ENCODE measurements at places on chromosomes 2 and 18.
A peak's percentile ranks its signal among the peaks of the same experiment; 100 is the strongest.

DNA sequence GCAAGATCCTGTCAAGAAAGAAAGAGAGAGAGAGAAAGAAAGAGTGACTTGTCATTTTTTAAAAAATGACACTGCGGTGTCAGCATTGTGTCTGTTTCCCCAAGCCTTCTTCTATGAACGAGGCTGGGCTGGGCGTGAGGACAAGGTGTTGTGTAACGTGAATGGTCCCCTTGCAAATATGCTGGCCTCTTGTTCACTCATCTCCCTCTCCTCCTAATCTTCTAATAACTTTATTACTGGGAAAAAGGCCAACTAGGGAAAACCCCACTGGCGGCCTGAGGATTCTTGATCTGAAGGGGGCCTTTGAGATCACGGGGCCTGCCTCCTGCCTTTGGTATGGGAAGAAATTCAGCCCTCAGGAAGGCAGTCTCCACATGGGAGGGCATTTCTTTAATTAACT is 163.1 kb downstream of the MIB1 start:
- no peak for DNase-seq

- DNase-seq = no peak
Observed at GRCh38 chr18:79682894-79683625, 3.5 kb downstream of the CTDP1 start.

- DNase-seq = peak; percentile 1
Observed at GRCh38 chr18:60232541-60232940, 140.0 kb downstream of the MC4R start.

DNA sequence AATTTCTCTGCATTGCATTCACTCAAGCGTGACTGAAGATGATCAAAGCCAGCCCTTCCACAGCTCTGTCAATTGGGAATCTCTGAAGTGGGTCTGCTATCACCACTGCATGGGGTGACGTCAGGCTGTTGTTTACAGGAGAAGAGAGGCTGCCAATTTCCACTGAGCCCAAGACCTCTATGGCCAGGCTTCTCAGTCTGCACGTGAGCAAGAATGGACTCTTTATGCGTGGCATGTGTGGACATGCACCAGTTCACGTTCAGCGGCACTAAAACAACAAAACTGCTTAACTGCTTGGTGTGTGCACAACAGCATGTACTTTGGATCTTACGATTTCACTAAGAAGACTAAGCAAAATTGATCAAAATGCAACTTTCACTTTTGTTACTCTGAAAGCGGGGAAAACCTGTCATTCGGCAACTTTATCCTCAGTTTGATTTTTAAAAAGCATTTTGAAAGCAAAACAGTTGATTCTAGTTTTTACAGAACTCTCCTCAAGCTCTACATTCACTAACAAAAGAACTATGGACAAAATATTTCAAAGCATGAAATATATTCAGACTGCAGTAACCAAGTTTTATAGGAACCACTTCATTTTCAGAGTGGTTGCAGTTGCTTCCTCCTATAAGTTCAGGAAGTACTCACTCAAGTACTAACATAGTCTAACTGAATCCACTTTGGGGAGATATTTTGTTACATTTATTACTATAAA is 77.0 kb upstream of the SERTAD2 start:
- DNase-seq = no peak

DNA sequence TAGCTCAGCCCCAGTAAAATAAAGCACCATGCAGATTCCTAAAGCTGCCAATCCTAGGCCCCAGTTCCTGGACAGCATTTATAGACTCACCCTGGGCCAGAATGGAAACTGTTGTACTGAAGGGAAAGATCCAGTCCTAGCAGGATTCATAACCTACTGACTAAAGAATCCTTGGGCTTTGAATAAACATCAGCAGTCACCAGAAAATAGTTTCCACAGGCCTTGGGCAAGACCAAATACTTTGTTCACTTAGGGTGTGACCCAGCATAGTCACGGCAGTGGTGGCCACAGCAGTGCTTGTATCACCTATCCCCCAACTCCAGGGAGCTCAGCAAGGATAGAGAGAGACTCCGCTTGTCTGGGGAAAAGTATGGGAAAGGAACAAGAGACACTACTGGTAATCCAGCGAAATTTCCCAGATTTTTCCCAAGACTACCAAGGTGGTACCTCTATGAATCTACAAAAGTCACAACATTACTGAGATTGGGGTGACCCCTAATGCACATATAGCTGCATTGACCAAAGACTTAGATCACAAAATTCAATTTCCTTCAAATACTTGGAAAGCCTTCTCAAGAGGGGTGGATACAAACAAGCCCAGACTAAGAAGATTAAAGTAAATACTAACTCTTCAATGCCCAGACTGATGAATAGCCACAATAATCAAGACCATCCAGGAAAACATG is 748.1 kb upstream of the LRATD1 start:
- DNase-seq = peak; percentile 13

- no peak for DNase-seq
Observed at GRCh38 chr2:5976531-5977065, 284.4 kb downstream of the SOX11 start.

DNA sequence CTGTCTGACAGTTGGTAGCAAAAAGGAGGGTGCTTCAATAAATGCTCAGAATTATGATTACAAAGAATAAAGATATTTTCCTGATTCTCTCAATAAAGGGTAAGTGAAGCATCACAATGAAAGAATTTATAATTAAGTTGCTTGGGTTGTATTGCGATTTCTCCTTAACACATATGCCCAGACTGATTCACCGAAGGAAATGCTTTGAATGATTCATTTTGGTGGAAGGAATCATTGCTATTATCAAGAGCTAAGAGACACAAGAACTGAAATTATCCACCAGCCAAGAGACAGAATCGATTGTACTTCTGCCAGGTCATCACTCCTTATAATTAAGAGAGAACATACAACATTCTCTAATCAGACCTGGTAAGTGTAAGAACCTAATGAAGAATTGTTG is 301.4 kb downstream of the NR4A2 start:
- DNase-seq = no peak

GRCh38 chr18:57748770-57749603 is 54.1 kb downstream of the ATP8B1 start:
- DNase-seq = no peak

- DNase-seq = no peak
Observed at GRCh38 chr2:128503399-128504245, 185.0 kb upstream of the HS6ST1 start.

DNA sequence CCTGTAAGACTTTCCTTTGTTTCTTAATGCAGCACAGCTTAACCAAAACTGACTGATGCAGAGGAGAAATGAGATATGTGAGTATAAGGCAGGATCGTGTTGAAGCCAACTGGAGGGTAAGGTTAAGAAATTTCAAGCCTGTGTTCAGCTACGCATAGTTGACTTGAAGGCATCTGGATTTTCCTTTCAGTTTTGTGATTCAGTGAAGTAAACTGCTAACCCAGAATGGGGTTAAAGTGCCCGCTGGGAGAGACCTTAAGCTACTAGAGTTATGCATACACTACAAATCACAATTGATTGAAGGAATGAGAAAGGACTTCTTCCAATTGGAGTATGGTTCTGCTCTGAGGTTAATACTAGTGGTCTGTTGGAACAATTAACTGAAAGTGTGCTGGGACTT is 22.6 kb downstream of the THSD7B start:
- no peak for DNase-seq

GRCh38 chr2:62489162-62489561 is 16.8 kb downstream of the TMEM17 start:
- peak; percentile 38 for DNase-seq

GRCh38 chr2:224363281-224363680 is 38.6 kb downstream of the FAM124B start:
- DNase-seq = no peak

DNA sequence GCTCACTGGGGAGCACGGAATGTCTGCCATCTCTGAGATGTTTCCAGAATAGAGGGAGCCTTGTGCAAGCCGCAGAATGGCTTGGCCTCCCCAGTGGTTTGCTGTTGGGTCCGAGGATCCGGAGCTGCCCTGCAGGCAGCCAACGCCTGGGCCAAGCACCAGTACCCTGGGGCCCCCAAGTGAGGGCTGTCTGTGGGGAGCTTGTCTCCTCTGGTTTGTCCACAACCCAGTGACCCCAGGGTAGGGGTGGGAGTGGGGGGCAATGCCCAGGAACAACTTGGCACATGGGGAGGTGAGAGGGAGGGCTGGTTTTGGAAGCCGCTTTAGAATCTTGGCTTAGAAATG is 147.1 kb downstream of the CABLES1 start:
- DNase-seq = no peak

GRCh38 chr18:11872479-11873136 is 21.4 kb downstream of the CHMP1B start:
- no peak for DNase-seq

- DNase-seq = no peak
Observed at GRCh38 chr2:60212181-60212945, 341.1 kb downstream of the BCL11A start.

- no peak for DNase-seq
Observed at GRCh38 chr2:38574278-38574677, 28.4 kb downstream of the HNRNPLL start.

DNA sequence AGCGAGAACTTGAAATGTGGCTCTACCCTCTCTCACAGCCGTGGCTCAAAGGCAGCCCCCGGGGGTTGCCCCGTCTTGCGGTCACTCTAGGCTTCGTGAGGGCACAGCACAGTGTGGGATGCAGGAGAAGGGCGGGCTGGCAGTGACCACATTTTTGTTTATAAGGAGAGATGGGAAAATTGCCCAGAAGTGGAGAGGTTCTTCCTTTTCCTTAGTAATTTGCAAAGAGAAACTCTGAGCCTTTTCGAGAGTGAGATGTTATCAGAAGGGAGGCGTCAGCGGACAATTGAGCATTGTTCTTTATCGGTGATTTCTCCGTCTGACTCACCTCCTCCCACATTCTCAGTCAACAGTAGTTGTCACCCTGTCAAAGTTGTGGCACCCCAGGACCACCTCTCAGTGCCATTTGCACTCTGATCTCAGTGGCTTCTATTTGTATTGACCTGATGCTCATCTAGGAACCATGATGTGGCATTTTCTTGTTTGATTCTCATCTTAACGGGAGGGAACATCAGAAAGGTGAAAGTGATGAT is 89.6 kb downstream of the ACAA2 start:
- no peak for DNase-seq

- DNase-seq = no peak
Observed at GRCh38 chr2:170944545-170944944, 15.5 kb downstream of the GORASP2 start.

GRCh38 chr2:120968307-120969015 is 232.8 kb downstream of the GLI2 start:
- DNase-seq = no peak

DNA sequence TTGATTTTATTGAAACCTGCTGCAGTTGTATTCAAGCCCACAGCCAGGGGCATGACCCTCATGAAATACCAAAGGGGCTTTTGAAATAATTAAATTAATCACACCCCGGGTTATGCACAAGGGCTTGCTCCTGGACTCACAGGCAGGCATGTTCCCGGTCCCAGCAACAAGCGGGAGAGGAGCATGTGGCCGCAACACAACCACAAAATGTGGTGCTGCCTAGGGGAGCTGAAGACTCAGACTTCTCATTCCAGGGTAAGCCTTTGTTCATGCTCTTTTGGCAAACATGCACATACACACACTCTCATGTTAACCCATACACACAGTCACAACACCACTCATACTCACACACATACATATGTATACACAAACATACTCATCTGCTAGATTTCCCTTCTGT is 233.7 kb upstream of the SMAD2 start:
- DNase-seq = no peak

- no peak for DNase-seq
Observed at GRCh38 chr2:239261796-239262483, 138.9 kb downstream of the HDAC4 start.

All from amniotic stem cell (primary cell).